Activated T-cell treated with anti-CD3 and anti-CD28 coated beads, Interleukin-2, amount 50 U/mL, for 24 hours (primary cell): ENCODE measurements at places on chromosomes 7 and 10.
A peak's percentile ranks its signal among the peaks of the same experiment; 100 is the strongest.

GRCh38 chr10:78831461-78831860, 237.3 kb upstream of the ZMIZ1 start:
- no peak for DNase-seq

- DNase-seq, result no peak
Observed at GRCh38 chr10:12279281-12279680, 70.1 kb upstream of the CAMK1D start.

DNA sequence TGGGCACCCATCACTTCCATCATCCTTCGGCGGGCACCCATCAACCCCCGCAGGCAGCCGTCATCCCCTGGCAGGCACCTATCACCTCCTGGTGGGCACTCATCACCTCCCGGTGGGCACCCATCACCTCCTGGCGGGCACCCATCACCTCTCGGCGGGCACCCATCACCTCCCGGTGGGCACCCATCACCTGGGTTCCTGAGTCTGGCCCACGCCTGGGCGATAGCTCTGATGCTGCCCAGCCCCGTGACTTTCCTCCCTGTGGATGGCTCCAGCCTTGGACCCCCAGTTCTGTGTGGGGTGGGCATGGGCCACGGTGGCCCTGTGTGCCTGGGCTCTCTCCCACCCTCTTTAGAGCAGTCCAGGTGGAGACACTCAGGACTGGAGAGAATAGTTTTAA, 29.0 kb downstream of the PFKFB3 start:
- no peak for DNase-seq

- DNase-seq, result no peak
Observed at GRCh38 chr10:35699848-35700486, 57.9 kb upstream of the FZD8 start.

DNA sequence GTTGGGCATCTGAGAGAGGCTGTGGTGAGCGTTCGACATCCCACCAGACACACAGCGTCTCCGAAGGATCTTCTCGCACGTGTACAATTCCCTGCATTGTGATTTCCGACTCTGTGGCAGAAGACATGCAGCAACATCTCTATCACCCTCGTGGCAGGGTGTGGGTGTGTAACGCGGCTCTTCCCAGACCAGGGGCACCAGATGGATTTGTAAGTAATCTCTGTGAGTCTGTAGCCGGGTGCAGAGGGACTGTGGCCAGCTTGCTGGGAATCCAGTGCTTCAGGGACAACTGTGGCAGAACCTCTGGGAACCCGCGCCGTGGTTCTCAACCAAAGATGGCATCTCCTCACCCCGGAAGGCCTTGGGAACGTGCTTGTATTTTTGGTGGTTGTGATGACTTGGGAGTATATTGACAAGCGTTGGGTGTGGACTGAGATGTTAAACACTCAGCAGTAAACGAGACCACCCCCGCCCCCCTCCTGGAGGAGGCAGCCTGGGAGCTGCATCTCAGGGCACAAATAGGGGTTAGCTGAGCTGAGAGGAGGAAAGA, 21.2 kb downstream of the FOXL3 start:
- DNase-seq, result no peak

DNA sequence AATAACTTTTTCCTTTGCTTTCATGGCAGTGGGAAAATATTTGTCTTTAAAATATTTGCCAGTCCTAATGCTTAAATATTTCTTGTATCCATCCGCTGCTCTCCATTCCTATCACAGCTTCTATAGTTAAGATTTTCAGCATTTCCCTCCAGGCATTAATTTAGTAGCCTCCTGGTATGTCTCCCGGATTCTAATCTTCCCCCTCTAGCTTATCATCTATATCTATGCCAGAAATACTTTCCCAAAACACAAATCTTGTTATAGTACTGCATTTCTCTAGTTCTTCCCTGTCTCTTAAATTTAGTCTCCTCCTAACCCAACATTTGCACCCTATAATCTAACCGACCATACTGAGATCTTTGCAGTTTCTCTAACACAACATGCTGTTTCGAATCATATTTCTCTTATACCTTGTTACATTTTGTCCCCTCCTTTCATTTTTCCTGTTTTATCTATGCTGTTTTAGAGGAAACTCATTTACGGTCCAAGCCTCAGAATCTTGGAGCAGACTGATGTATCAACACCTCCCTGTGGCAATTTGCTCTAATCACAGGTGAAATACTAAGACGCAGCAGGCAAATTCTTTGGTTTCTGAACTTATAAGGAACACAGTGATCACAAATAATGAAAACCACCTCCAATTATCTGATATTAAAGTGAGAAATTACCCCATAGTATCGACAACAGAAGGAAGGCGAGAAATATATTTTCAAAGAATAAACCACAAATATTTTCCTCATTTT, 10.3 kb downstream of the CNTNAP2 start:
- no peak for DNase-seq

DNA sequence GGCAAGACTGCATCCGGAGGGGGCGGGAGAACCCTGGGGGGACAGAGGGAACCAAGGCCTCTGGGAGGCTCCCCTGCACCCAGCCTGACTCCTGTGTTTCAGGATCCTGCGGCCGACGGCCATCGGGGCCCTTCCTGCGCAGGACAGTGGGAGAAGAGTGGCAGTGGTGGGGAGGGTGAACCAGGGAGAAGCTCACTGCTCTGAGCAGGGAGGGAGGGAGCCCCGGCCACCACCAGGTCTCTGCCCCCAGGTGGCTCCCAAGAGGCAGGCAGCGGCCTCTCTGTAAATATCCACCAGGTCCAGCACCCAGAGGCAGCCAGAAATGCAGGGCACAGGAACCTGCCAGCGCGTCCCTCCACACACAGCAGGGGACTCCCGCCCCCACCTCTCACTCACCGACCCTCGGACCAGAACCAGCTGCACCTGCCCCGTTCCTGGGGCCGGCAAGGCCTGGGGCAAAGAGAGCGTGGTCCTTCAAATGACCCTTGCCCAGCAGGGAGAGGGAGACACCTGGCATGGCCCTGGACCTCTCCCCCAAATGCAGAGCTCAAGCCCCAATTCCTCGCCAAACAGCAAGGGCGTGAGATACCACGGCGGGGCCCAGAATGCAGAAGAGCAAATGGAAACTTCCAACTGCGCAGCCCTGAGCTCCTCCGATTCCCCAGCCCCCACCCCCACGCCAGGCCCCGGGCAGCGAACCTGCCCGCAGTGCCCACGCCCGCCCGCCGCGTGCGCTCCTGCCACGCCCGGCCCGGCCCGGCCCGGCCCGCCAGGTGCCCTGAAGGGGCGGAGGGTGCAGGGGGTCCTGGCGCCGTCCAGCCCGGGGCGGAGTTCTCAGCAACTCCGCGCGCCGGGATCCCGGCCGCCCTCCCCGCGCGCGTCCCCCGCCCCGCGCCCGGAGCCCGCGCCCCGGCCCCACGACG, 805 bp downstream of the RASGEF1A start:
- DNase-seq, result peak; percentile 52

GRCh38 chr7:11343818-11344413, 370.2 kb downstream of the PHF14 start:
- DNase-seq, result no peak

GRCh38 chr7:469563-469961, 50.1 kb downstream of the PDGFA start:
- DNase-seq, result no peak

DNA sequence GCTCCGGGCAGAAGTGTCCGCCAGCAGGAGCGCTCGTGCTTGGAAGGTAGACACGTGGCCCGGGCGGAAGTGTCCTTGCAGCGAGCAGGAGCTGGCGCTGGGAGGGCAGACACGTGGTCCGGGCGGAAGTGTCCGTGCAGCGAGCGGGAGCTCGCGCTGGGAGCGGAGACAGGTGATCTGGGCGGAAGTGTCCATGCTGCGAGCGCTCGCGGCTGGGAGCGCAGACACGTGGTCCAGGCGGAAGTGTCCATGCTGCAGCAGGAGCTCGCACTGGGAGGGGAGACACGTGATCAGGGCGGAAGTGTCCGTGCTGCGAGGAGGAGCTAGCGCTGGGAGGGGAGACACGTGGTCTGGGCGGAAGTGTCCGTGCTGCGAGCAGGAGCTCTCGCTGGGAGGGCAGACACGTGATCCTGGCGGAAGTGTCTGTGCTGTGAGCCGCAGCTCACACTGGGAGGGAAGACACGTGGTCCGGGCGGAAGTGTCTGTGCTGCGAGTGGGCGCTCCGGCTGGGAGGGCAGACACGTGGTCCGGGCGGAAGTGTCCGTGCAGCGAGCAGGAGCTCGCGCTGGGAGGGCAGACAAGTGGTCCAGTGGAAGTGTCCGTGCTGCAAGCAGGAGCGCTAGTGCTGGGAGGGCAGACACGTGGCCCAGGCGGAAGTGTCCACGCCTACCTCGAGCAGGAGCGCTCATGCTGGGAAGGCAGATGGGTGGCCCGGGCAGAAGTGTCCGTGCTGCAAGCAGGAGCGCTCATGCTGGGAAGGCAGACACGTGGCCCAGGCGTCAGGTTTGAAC, 41.1 kb upstream of the PRKAR1B start:
- DNase-seq, result no peak

DNA sequence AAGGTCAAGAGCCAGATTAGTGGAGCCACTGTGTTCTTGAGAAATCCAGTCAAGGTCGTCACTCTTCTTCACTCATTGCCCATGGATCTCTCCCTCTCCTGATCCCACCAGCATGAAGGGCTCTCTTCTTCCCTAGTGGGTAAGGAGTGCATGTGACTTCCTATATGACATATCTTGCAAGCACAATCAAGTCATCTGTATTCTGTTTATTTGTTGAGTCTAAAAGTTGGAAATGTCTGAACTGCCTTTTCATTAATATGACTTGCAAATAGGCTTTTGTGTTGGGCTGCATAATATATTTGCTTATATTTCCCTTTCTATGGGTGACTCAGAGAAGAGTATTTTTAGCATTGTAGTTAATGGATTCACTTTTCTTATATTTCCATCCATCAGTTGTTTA, 313.7 kb upstream of the KMT2E start:
- DNase-seq, result no peak

GRCh38 chr7:134731616-134732015, 47.8 kb upstream of the CALD1 start:
- DNase-seq, result no peak

- no peak for DNase-seq
Observed at GRCh38 chr7:122027058-122027457, 117.0 kb downstream of the AASS start.

GRCh38 chr10:123997486-123998196, 95.8 kb downstream of the CHST15 start:
- no peak for DNase-seq

- DNase-seq, result no peak
Observed at GRCh38 chr7:45980181-45980905, 59.3 kb upstream of the IGFBP3 start.

DNA sequence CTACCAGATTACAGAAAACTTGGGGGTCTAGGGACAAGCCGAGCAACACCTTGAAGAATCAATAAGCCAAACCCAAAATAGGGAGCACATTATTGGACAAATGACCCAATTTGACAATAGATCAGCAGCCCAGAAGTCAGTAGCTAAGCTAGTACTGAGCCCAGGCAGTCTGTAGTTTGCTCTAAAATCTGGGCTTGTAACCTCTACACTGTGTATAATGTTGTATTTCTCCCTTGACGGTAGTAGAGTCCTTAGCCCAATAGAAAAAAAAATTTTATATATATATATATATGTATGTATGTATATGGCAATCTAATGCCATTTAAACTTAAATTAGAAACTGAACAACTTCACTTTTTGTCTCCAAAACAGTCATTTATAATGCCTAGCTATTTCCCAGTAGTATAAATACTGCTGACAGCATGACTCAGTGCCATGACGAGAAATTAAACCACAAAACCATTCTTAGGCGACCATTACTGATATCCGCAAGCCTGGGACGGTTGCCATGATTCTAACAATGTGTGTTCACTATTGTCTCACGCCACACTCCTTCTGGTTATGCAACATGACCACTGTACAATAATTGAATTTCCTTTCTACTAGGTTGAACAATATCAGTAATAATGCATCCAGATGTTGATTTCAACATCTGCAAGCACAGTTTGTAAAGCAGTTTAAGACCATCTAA, 110.5 kb downstream of the IPMK start:
- DNase-seq, result no peak

DNA sequence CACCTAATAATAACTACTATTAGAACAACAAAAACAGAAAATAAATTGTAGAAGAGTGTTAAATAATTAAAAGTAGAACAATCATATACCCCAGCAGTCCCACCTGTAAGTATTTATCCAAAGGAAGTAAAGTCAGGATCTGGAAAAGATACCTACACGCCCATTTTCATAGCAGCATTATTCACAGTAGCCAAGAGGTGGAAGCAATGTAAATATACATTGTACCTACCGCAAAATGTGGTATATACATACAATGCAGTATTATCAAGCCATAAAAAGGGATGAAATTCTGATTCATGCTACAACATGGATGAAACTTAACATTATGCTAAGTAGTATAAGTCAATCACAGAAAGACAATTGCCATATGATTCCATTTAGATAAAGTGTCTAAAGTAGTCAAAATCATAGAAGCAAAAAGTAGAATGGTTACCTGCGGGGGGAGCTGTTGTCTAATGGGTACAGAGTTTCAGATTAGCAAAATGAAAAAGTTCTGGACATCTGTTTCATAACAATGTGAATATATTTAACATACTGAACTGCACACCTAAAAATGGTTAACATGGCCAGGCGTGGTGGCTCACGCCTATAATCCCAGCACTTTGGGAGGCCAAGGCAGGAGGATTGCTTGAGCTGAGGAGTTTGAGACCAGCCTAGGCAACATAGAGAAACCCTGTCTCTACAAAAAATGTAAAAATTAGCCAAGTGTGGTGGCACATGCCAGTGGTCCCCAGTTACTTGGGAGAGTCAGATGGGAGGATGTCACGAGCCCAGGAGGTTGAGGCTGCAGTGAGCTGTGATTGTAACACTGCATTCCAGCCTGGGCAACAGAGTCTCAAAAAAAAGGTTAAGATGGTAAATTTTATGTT, 6.0 kb upstream of the TMED4 start:
- DNase-seq, result no peak

- DNase-seq, result no peak
Observed at GRCh38 chr10:88530629-88531391, 52.3 kb downstream of the RNLS start.

DNA sequence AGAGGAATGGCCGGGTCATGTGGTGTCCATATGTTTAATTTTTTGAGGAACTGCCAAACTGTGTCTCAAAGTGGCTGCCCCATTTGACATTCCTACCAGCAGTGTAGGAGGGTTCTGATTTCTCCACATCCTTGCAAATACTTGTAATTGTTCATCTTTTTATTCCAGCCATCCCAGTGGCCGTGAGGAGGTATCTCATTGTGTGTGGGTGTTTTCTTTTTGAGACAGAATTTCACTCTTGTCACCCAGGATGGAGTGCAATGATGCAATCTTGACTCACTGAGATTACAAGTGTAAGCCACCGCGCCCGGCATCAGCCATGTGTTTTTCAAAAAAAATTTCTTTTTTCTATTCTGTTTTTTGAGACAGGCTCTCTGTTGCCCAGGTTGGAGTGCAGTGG, 38.7 kb upstream of the DLG5 start:
- DNase-seq, result no peak
